Esophagus squamous epithelium (tissue), 5 donors: ENCODE measurements at places on chromosomes 6 and 20.

DNA sequence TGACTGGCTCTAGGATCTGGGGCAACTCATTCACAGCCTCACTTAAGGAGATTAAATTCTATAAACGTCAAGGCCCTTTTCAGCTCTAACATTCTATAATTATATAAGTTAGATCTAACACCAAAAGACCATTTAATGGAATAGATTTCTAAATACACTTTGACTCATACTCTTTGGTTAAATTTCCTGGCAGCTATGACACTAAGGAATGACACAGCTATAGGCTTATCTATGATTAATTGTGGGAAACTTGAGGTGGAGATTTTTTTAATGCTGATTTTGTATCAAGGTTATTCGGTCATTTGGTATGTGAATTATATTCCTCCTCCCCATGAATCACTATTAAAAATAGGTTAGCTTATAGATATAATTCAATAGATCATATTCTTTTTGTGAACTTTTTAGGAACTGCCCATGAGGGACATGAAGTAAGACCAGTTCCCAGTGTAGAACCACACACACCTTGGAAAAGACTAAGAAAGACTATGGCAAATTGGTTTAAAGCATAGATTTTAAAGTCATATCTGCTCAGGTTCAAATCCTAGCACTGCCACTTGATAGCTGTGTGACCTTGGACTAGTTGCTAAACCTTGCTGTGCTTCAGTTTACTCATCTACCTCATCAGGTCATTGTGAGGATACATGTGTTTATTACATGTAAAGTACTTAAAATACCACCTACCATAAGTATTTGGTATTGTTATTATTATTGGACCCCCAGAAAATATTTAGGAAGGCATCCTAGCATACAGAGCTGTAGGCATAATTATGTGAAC is 116.0 kb downstream of the CRYBG1 start:
- DNase-seq = no peak

DNA sequence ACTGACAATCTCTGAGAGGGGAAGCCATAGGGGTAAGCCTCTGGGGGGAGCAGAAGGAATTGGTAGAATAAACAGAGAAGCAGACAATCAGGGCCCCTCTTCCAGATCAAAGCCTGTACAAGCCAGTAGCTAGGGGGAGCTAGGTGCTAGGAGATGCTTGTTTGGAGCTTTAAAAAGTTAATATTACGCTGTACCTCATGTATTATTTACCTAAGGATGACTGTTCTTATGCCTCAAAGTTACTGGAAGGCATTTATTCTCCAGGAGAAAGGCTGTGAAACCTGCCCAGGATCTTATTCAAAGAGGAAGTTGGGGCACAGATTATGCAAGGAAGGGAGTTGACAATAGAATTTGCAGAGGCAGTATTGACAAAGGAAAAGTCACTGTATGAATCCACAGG is 111.8 kb upstream of the SLC35F1 start:
- DNase-seq = no peak

GRCh38 chr6:13593720-13594119 is 19.3 kb downstream of the SIRT5 start:
- DNase-seq = no peak

DNA sequence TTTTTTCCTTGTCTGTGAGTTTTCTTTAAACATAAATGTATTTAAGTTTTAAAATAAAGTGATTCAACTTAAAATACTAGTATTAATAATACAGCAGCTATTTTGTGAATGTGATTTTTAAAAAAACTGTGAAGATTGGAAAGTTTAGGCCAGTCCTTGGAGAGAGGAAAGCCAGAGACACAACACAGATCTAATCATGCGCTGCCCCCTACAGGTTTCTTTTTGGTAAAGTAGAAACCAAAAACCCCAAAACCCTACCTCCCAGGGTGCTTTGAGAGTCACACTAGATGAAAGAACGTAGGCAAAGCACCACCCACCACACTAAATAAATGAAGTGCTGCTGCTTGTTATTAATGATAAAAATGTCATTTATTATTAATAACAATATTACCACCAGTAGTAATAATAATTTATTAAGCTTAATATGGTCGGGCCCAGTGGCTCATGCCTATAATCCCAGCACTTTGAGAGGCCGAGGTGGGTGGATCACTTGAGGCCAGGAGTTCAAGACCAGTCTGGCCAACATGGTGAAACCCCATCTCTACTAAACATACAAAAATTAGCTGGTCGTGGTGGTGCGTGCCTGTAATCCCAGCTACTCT is 33.7 kb downstream of the SLC9A8 start:
- DNase-seq = no peak

GRCh38 chr6:44255871-44256774 is 1.2 kb downstream of the SLC35B2 start:
- DNase-seq = no peak

- DNase-seq = no peak
Observed at GRCh38 chr6:110619275-110619908, 143.0 kb upstream of the SLC22A16 start.

- no peak for DNase-seq
Observed at GRCh38 chr6:39865011-39865888, 69.0 kb downstream of the MOCS1 start.

GRCh38 chr6:149316740-149317643 is 520 bp upstream of the TAB2 start:
- DNase-seq = peak; percentile 50

DNA sequence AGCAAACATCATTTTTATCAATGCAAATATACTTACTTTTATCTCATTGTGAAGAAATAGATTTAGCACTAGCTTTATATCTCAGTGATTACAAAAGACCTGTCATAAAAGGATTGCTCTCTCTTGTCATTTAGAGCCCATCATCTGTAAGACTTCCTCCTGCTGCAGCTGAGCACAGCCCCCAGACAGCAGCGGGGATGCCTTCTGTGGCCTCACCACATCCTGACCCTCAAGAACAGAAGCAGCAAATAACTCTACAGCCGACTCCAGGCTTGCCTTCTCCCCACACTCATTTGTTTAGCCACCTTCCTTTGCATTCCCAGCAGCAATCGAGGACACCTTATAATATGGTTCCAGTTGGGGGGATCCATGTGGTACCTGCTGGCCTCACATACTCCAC is 127.0 kb upstream of the EDN1 start:
- DNase-seq = no peak

GRCh38 chr6:54074578-54075195 is 36.6 kb upstream of the MLIP start:
- DNase-seq = no peak

GRCh38 chr6:169212436-169212835 is 41.2 kb downstream of the THBS2 start:
- no peak for DNase-seq

GRCh38 chr20:49572857-49573256 is 4.9 kb upstream of the PTGIS start:
- no peak for DNase-seq

GRCh38 chr6:101396548-101397173 is 3.2 kb downstream of the GRIK2 start:
- no peak for DNase-seq

- no peak for DNase-seq
Observed at GRCh38 chr6:153489479-153489878, 358.4 kb upstream of the RGS17 start.
